ENCODE measurements at places on chromosomes 16 and 17.

DNA sequence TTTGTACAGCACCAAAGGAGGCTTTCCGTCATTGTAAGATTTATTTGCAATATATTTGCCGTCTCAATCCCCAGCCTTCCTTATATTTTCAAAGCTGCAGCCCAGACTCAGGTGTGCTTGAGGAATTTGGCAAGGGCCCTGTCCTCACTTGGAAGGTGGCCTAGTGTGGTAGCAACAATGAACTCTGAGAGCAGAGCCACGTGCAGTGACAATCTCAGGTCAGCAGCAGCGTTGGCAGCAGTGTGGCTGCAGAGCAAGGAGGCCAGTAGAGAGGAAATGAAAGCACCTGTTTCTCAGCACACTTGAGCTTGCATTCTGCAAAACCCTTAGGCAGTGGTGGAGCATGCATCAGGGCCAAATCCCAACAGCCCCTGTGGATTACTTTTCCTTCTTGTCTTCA is 613.5 kb downstream of the RBFOX1 start:
- DNase-seq: no peak

- DNase-seq: no peak
These were observed 8.5 kb upstream of the ZG16 start for GRCh38 chr16:29769507-29769906.

- no peak for DNase-seq
These were observed 4.1 kb downstream of the CCDC102A start for GRCh38 chr16:57532266-57532625.

DNA sequence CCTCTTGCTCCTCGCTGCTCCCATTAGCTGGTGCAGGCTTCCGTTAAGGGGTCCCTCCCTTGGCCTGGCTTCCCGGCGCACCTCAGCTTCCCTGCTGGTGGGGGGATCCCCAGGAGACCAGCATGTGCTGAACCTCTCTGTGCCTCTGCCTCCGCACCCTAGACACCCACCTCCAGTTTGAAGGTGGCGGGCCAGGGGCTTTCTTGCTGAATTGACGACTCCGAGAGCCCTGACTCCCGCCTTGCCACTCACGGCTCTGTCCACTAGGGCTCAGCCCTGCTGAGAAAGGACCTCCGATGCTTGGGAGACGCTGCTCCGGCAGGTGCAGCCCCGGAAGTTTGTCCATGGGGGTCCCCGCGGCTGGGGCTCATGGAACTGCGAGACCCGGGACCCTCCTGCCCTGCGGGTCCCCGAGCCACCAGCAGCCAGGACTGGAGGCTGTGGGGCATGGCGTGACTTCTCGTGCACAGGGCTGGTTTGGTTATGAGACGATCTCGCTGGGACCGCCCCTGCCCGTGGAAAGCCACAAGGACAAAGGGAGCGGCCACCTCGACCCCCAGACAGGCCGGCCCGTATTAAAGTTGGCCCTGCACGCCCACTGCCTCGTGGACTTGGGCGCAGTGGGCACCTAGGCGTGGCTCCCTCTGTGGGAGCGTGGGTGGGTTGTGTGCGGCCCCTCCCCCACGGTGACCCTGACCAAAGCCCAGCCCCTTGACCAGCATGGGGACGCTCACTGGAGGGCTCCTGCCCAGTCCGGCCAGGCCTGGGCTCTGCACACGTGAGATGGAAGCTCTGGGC is 8.1 kb downstream of the CHMP6 start:
- DNase-seq: no peak

- no peak for DNase-seq
These were observed 6.8 kb upstream of the TBC1D3B start for GRCh38 chr17:36183001-36183971.

All from NCI-H446 treated with DMSO at 0.1 percent for 48 hours (cell line).